ENCODE measurements at places on chromosomes 5 and 9.
A peak's percentile ranks its signal among the peaks of the same experiment; 100 is the strongest.

GRCh38 chr5:107154593-107154992 lies 516.1 kb downstream of the EFNA5 start:
- no peak for DNase-seq

DNA sequence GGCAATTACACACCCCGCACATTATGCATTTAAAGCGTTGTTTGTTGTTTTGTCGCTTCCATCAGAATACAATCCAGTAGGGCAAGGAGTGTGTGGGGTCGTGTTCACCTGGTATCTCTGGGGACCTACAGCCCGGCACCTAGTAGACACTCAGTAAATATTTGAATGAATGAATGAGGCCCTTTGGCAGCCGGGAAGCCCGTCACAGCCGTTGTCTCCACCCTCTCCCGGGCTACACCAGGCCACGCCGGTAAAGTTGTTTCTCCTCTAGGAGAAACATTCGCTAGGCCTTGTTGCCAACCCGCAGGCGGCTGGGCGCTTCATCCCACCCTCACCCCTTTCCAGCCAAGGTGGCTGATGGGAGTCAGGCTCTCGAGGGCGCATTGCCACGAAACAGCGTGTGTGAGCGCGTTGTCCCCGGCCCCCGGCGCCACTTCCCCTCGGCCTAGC lies 876 bp upstream of the JAK2 start:
- DNase-seq: no peak

DNA sequence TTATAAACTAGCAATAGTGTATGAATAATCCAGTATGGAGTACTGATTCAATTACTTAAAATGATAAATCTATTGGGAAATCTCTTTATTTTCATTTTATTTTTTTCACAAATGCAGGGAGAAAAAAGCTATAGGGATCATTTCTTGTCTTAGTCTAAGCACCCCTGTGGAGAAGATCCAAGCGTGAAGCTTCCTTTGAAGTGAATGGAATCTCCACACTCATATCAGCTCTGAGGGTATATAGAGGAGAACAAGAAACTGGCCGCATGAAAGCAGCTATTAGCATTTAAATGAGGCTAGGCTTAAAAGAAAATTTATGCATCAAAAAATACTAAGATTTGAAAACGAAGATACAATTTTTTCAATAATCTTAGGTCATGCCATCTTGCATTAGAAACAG lies 12.9 kb upstream of the PAM start:
- DNase-seq: no peak

DNA sequence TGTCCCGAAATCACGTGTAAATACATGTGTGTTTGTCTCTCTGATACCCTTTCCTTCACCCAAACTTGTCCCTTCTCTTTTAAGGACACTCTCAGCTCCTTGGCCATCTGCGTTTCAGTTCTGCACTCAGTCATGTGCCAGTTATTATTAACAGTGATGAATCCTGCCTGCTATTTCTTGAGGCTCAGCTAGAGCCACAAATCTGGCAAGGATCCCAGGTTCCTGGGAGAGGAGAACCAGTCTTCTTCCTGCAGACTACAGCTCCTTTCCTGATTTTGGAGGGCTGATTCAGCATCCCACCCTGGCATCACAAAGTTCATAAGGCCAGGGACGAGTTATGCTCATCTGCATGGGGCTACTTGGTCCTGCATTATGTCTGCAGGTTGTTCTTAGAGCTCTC lies 5.6 kb downstream of the MAMDC2 start:
- DNase-seq: peak; percentile 60

- no peak for DNase-seq
Measured at GRCh38 chr5:40436535-40437237, 243.0 kb upstream of the PTGER4 start.

GRCh38 chr5:116738239-116738614 lies 163.6 kb upstream of the SEMA6A start:
- no peak for DNase-seq

DNA sequence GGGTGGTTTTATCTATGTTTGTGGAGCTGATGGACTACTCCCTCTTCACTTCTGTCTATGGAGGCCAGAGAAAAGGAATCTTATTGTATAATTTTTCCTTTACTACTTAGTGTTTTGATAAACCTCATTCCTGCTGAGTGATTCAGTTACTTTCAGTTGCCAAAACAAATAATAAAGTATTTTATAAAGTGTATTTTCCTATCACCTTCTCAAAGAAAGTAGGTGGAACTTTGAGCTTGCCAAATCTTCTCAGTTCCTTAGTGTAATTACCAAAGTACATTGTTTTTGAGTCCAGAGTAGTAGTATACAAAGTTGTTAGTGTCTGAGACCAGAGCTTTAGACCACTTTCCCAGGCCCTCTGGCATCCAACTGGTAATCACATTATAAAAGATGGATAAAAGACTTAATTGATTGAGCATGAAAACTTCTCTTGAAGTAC lies 13.5 kb downstream of the RABGAP1 start:
- peak; percentile 24 for DNase-seq

- DNase-seq: no peak
Measured at GRCh38 chr9:84387821-84388220, 47.3 kb upstream of the SLC28A3 start.

GRCh38 chr5:111236995-111237394 lies 12.8 kb downstream of the CAMK4 start:
- no peak for DNase-seq

DNA sequence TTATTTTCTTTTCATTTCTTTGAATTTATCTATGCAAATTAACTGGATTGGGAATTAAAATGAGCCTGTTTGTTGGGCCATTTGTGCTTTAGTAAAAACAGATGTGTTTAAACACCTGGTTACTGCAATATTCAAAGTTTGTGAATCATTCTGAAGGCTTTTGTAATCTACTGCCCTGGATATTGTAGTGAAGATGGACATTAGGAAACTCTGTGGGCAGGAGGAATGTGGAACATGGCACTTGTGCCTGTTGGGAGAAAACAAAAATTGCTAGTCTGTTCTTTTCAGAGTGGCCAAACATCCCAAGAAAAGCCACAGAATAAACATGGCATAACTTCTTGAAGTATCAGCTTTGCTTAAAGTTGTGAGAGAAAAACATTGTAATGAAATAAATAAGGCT lies 40.8 kb downstream of the CHSY3 start:
- DNase-seq: peak; percentile 68

GRCh38 chr5:68911840-68912690 lies 181.7 kb upstream of the SLC30A5 start:
- DNase-seq: peak; percentile 20

GRCh38 chr5:16600397-16600796 lies 16.4 kb downstream of the RETREG1 start:
- no peak for DNase-seq

GRCh38 chr5:59500014-59500413 lies 393.5 kb downstream of the PDE4D start:
- DNase-seq: no peak

- DNase-seq: peak; percentile 86
Measured at GRCh38 chr5:8829323-8830029, 716.4 kb downstream of the SEMA5A start.

- DNase-seq: peak; percentile 35
Measured at GRCh38 chr9:104835161-104835560, 71.2 kb downstream of the NIPSNAP3B start.

DNA sequence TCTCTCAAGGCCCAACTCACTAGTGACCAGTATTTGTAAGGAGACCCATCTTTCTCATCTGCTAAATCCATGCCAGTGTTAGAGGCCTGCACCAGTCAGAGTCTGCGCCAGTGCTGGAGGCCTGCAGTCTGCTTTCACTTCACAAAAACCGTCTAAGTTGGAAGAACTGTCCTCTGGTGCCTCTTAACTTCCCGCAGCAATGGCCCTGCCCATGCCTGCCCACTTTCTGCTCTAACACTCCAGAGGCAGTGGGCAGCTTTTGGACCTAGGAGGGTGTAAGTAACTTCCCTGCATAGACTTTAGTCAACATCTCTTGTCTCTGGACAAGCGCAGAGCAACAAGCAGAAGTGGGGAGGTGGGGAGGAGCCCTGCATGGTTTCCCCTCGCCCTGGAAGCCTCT lies 152.9 kb downstream of the AUH start:
- no peak for DNase-seq

- no peak for DNase-seq
Measured at GRCh38 chr5:143931476-143931875, 119.5 kb downstream of the HMHB1 start.

DNA sequence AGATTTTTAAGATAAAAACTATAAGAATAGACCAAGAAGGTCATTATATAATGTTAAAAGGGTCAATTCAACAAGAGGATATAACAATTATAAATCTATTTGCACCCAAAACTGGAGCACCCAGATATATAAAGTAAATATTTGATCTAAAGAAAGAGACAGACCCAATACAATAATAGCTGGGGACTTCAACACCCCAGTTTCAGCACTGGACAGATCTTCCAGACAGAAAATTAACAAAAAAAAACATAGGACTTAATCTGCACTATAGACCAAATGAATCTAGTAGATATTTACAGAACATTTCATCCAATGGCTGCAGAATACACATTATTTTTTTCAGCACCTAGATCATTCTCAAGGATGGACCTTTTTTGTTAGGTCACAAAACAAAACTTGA lies 331.9 kb downstream of the SPOCK1 start:
- no peak for DNase-seq

GRCh38 chr5:15720515-15720914 lies 220.5 kb downstream of the FBXL7 start:
- no peak for DNase-seq

- DNase-seq: no peak
Measured at GRCh38 chr5:62282064-62282463, 23.9 kb upstream of the KIF2A start.

GRCh38 chr9:76725885-76726284 lies 38.4 kb upstream of the PCA3 start:
- DNase-seq: no peak

DNA sequence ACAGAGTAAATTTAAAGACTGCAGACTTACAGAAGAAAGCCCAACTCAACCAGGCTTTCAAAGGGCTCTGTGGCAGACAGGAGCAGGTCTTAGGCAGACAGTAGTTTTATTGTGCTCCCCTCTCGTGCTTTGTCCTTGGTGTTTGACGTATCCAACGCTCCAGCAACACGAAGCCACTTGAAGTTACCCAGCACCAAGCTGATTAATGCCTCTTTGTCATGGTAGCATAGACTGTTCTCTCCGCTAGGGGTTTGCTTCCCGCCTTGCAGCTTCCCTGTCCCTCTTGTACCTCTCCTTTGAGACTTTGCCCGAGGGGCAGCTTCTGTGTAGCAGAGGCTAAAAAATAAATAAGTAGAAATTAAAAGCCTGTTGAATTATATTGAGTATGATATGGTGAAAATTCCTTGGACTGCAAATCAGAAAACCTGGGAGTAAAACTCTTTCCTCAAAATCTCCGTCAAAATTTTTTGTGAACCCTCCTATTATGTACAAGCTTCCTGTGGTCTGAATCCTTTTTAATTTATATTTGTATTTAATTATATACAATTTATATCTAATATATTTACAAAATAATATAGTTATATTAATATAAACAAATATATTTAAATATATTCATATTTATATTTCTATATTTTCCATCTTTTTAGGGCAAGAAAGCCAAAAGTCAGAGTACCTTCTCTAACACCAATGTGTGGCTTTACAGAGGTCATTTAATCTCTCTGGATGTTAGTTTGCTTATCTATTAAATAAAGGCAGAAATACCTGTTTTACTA lies 405.4 kb downstream of the DMAC1 start:
- no peak for DNase-seq

DNA sequence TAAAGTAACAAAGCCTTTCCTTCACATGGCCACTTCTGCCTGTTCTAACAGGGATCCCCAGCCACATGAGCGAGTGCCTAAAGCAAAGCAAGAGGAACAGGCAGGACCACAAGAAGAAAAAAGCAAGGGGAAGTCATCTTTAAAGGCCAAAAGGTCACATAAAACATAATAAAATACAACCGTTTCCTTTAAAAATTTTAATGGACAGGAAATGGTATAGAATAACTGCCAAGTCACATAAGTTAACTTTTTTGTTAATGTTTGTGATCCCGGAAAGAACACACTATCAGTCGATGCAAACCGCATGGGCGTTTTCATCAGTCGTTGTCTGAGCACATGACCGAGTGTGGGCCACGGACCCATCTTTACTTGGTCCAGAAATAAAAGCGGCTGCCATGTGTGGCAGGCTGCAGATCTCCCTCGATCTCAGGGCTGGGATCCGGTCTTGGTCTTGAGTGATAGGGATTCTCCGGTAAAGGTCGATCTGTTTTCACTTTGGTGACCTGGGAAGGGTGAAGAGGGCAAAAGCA lies 15.6 kb downstream of the NDUFA8 start:
- DNase-seq: no peak

DNA sequence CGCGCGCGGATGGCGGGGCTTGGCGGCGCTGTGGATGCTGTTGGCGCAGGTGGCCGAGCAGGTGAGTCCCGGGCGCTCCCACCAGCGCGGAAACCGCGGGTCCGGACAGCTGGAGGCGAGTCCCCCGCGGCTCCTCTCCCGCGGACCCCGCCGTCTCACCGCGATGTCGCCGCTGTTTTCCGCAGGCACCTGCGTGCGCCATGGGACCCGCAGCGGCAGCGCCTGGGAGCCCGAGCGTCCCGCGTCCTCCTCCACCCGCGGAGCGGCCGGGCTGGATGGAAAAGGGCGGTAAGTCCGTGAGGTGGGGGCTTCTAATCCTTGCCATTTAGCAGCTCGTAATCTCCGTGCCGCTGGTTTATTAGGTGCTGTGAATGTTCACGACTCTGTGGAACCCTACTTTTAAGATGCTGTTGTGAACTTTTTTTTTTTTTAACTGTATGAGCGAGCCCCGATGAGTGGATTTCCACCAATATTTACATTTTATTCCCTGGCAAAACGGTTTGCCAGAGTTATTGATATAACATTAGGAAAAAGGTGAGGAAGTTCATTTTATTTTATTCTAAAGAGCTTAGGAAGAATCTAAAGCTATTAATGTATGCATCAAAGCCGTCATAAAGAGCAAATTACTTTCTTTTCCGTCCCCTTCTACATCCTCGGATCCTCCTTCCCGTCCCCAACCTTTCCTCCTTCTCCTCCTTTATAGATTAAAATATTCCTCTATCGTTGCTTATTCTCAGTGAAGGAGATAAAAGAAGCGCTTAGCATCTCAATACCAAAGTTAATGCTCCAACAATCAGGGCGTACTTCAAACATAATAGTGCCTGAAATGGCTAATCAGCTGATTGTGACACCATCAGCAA lies 579 bp downstream of the ADAMTS16 start:
- DNase-seq: no peak

DNA sequence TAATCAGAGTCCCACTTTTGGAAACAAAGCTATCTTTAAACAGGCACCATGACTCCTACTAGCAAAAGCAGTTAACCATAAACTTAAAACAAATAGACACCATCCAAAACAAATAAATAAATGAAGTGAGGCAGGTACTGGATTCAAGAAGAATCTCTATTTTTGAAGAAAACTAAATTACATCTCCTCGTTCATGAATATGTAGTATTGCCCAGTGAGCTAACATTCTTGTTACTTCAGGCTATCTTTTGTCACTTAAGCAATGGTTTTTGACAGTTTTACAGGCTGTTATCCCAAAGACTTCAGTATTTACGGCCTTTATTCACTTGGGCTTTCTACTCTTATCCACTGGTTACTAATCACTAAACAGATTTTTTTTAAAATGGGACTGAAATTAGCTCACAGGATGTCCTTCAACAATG lies 242.5 kb downstream of the MLLT3 start:
- no peak for DNase-seq

GRCh38 chr5:171379961-171380360 lies 7.7 kb upstream of the NPM1 start:
- DNase-seq: no peak
